Stimulated activated CD8-positive, alpha-beta memory T cell treated with anti-CD3 and anti-CD28 coated beads, Interleukin-4, amount 100 ng/mL, for 4 hours (primary cell): ENCODE measurements at places on chromosomes 6 and 20.

GRCh38 chr6:81002126-81002525, 750.4 kb downstream of the TENT5A start:
- DNase-seq: no peak

DNA sequence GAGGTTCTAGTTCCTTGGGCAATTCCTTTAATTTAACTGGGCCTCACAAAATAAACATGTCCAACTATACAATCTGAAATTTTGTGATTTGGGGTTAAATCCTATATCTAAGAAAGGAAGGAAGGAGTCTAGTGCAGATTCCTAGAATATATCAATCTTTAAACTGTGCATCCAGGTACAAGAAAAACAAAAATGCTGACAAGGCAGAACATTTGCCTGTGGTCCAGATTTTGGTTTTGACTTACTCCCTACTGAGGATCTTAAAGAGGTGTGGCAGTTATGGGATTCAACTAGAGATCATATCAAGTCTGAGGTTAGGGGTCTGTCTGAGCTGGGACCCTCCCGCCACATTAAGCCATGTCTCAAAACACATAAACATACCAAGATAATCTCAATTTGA, 17.7 kb upstream of the COX7A2 start:
- no peak for DNase-seq

DNA sequence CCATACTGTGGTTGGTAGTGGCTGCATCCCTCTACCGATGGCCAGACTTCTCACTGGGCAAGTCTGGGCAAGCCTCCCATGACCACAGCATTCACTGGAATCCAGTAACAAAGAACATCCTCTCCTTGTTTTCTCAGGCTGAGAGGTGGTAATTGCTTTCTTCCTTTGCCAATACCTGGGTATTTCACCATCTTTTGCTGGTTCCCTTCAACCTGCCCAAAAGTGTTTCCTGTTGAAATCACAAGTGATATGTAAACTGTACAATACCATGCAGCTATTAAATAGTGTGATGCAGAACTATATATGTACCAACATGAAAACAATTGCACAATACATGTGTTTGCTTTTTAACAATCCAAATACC, at the start of gene PTCHD4:
Gene PTCHD4 (minus strand): TSS at position 55 of the 364 bp plus-strand sequence. CDS start 42,240 bp downstream, outside the sequence.
- no peak for DNase-seq

DNA sequence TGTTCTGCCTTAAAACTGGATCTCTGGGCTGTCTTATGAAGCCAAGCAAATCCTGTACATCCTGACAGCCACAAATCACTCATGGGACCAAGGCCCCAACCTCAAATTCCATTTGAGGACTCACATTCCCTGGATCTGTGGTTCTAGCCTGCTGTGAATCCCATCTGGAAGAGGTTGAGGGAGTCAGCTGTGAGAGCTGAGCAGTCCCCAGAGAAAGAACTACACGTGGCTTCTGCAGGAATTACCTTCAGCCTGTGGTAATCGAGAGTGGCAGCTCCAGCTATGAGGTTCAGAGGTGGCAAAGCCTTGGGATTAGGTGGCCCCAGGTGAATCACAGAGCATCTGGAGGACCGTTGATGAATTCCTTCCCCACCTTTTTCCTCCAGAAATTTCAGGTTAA, 245.2 kb downstream of the SLC24A3 start:
- no peak for DNase-seq

DNA sequence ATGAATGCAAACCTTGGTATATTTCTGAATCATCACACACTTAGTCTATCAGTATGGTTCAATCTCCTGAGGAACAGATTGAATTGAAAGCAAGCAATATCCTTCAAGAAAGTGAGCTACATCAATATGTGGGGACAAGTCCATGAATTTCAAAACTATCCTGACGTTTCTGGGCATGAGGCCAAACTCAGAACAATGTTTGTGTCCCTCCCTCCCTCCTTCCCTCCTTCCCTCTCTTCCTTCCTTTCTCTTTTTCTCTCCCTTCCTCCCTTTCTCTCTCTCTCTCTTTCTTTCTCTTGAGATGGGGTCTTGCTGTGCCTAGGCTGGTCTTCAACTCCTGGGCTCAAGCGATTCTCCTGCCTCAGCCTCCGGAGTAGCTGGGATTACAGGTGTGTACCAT, 27.9 kb upstream of the SYNCRIP start:
- no peak for DNase-seq

GRCh38 chr6:149560736-149561135, 5.4 kb upstream of the GINM1 start:
- no peak for DNase-seq

DNA sequence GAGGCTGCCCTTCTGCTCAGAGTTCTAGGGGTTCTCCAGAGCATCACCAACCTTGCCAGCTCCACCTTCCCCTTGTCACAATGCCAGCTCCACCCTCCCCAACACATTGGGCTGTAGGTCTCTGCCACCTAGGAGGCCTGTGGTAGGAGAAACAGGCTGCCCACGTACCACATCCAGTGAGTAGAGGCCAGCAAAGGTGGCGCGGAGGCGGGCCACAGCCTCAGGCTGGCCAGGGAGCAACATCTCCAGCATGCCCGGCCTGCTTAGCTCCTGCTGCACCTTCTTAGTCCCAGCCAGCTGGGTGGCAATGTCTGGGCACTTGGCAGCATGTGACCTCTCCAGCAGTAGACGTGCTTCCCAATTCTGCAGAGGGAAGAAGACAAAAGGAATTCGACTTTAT, 23.8 kb downstream of the GSS start:
- DNase-seq: no peak

- no peak for DNase-seq
These were observed 71.2 kb upstream of the ZMYND8 start for GRCh38 chr20:47427746-47428145.

DNA sequence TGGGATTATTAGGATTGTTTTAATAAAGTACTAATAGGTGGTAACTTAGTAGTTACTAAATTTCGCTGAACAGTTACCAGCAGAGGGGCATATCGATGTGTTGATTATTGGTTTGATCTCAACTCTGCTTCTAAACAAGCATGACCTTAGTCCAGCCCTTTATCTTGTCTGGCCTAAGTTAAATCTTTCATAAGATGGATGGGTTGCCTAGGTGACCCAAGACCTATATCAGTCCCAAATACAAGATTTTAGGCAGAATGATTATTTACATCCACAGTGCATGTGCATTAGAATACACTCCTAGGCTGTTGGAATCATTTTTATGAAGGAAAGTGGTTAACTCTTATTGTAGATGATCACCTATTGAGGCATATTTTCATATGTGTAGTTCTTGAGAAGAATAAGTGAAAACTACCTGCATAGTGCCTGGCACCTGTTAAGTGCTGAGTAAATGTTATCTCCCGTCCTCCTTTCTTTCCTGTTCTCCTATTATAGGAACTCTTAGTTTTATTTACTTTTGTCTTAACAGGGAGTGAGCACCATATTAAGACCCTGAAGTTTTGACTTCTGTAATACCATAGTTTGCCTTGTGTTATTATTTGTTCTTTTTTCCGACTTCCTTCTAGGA, 1.1 kb downstream of the HSF2 start:
- no peak for DNase-seq

GRCh38 chr20:20702330-20703245, 9.9 kb downstream of the RALGAPA2 start:
- DNase-seq: no peak

DNA sequence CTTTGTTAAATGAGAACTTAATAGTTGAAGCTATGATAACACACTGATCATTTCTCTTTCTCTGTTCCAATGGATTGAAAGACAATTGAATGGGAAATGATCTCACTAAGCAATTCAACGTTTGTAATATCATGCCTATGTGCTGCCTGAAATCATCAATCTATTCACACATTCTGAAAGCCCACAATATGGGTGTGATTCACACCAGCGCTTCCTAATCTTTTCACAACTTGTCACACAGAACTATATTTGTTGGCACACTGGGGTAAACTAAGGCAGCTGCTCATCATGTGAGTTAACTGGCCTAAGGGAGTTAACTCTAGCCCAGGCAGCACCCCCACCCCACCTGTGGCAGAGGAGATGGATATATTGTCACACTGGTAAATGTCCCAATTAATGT, 37.1 kb upstream of the UTRN start:
- DNase-seq: no peak

DNA sequence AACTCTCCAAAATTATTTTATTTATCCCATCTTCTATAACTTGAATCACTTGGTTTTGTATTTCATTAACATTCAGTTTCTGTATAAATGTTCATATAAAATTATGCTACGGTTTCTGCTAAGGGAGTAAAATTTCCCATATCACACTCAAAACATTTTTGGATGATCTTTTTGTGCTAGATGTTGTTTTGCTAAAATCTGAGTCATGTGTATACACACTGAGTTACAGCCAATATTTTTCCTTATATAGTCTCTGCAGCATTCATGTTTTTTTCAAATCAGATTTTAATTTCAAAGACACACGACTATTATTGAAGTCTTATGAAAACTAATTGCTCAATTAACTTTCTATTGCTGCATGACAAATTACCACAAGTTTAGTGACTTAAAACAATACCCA, 54.3 kb upstream of the SLC2A12 start:
- DNase-seq: no peak

- no peak for DNase-seq
These were observed 51.9 kb upstream of the TPD52L1 start for GRCh38 chr6:125101631-125102030.

DNA sequence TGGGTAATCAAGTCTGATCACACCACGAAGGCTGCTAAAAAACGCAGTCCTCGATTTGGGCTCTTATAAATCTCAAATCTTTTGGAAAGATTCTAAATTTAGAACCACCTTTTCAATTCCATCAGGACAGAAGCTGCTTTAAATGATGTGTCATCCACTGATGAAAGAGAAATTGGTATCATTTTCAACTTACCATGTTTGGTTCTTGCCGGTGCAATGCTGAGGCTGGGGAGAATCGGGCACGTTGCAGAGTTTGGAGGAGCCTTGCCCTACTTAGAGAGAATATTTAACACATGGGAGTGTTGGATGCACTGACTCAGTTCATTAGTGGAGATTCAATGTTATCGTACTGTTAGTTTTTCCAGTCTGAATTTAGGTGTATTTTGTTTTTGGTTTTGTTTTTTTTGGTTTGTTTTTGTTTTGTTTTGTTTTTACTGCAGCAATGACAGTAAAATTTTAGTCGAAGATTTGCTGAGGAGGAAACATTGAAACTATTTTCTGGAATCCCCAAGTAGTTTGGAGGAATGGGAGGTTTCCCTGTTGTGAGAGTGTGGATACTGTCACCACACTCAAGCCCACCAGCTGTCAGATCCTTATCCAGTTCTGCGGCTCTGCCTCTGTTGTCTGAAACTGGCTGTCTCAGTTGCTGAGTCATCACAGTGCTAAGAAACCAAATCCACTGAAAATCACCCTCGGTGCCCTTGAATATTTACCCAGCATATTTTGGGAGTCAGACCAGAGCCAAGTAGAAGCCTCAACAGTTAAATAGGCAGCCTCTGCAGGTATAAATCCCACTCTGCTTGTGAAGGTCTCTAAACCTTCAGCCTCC, 497.0 kb downstream of the BTBD3 start:
- no peak for DNase-seq

DNA sequence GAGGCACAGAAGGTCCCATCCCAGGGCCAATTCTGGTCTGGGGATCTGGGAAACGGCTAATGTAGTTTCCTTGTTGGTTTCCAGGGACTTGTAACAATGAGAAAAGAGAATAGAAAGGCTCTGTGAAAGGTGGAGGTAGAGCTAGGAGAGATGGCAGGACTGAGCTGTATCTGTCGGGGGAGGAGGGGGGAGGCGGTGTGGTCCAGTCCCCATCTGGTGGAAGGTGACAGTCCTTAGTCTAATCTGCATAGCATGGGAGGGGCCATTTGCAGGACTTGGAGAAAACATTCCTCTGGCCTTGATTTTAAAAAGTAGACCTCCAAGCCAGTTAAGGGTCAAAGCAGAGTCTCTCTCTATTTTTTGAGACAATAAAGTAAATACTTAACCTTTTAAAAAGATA, 137.1 kb downstream of the DNAH8 start:
- DNase-seq: no peak

GRCh38 chr20:57291694-57292093, 25.3 kb upstream of the BMP7 start:
- no peak for DNase-seq

DNA sequence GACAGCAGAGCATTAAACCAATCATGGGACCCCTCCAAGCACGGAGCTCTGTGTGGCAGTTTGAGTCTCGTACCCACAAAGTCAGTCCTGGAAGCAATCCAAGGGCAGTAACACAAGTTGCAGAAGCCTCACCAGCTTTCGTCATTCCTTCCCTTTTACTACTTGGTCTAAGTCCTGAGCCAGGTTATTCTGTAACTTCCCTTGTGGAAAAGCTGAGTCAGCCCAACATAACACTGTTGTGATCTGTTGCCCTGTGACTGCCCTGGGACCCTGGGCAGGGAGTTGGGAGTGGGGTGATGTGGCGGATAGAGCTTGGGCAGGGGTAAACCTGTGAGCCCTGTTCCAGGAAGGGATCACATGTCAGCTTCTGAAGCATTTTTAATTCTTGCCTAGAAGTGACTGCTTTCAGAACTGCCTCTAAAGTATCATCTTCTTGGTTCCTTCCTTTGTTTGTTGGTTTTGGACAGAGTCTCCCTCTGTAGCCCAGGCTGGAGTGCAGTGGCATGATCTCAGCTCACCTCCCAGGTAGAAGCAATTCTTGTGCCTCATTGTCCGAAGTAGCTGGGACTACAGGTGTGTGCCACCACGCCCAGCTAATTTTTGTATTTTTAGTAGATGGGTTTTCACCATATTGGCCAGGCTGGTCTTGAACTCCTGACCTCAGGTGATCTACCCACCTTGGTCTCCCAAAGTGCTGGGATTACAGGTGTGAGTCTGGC, 183.7 kb upstream of the JAG1 start:
- DNase-seq: no peak

DNA sequence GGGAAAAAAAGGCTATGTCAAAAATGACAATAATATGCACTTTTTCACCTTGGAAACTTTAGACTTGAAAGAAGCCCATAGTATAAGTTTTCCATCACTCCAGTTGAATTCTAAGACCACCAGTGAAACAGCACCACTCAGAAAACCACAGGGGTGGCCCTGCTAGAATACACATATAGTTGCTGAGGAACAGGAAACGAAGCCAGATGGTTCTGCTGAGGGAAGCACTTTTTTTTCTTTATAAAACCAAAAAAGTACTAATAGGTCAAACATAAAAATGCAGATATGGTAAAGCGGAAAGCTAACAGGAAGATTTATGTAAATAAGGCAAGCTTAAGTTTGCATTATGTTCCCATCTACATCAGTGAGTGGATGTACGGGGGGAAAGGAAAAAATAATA, 303.9 kb downstream of the FOXC1 start:
- no peak for DNase-seq

DNA sequence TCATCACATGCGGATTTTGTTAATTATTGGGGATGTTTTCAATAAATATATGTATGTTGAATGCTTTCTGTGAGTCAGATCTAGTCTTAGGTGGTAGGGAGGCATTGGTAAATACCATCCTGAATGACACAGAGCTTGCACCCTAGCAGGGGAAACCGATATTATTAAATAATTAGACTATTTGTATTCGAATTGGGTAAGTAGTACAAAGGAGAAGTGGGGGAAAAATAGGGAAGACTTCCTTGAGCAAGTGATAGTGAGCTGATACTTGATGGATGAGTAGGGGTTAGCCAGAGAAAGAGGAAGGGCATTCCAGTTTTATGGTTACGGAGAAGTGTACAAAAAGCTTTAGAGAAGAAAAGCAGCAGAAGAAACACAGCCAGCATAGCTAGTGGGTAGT, 1.5 kb downstream of the RIOK1 start:
- DNase-seq: no peak

GRCh38 chr6:149935668-149936067, 6.1 kb upstream of the ULBP2 start:
- no peak for DNase-seq
